ENCODE measurements at places on chromosomes 5 and 9.

GRCh38 chr5:89230178-89230577 is 347.2 kb upstream of the MEF2C start:
- no peak for DNase-seq

GRCh38 chr9:112554516-112554915 is 67.9 kb downstream of the KIAA1958 start:
- DNase-seq = no peak

- DNase-seq = no peak
These were observed 456.6 kb downstream of the RAB3C start for GRCh38 chr5:59039296-59040023.

DNA sequence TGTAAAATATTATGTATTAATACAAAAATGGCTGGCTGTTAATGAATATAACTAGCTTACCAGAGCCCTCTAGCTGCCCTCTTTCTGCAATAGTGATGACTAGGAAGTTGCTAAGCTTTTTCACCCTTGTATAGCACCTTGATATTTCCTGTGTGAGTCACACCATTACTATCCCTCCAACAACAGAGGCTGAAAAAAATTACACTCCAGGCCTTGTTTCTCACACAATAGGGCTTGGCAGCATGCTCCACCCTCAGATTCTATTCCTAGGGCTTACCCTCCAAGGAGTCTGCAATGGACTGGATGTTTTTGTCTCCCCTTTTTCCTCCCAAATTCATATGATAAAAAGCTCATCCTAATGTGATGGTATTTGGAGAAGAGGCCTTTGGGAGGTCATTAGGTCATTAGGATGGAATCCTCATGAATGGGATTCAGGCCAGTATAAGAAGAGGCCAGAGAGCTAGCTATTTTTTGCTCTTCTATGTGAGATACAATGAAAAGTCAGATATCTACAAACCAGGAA is 184.6 kb upstream of the MAP1B start:
- no peak for DNase-seq

- no peak for DNase-seq
These were observed 347.0 kb upstream of the SLC30A5 start for GRCh38 chr5:68746643-68747420.

DNA sequence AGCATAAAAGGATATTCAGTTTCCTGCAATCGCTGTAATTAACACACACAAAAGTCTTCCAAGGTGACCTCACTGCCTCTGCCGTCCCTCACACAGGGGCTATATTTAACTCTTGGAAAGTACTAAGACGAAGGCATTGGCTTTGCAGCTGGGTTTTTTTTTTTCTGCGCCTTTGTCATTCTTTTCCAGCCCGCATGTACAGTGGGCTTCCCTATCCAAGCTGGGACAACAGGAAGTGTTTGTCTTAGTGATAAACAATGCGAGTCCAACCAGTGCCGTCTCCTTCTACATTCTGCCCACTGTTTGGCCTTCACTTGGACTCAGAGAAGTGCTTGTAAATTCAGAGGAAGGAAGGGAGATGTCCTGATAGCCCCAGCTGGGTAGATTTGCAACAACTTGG is 17.6 kb downstream of the AFAP1L1 start:
- no peak for DNase-seq
